ENCODE measurements at places on chromosomes 6 and 20. TPM values are rescaled to one million over a fixed set of nuclear protein-coding genes. Genes with fewer than 3 reads are reported as not detected.

Gene ANGPT4
- total RNA-seq, result not detected

Gene KCNQ2
- 19.4 TPM for total RNA-seq

Gene AHCY
- total RNA-seq, result 171 TPM

Gene CASS4
- total RNA-seq, result 0.15 TPM

Gene MOXD1
- total RNA-seq, result 0.21 TPM

Gene FAM135A
- 31.5 TPM for total RNA-seq

Gene HUS1B
- total RNA-seq, result 0.74 TPM

Gene HSPA1L
- total RNA-seq, result 2.8 TPM

Gene C2
- total RNA-seq, result 1.0 TPM

Gene SLC35D3
- total RNA-seq, result not detected

Gene THBD
- 0.26 TPM for total RNA-seq

Gene C20orf144
- total RNA-seq, result not detected

Gene MUC22
- total RNA-seq, result not detected

Gene SLC17A3
- not detected for total RNA-seq

Gene SLC22A16
- not detected for total RNA-seq

Gene FAXC
- 9.0 TPM for total RNA-seq

Gene PPIL6
- 2.2 TPM for total RNA-seq

Gene DEFB132
- total RNA-seq, result 0.10 TPM

Gene TRIM15
- total RNA-seq, result 0.13 TPM

Gene PTK6
- total RNA-seq, result 6.5 TPM

Gene RNF8
- total RNA-seq, result 21.1 TPM

Gene MYH7B
- 0.59 TPM for total RNA-seq

Gene PCMT1
- total RNA-seq, result 118 TPM

Gene PRPH2
- not detected for total RNA-seq

Gene WFDC2
- 1.6 TPM for total RNA-seq

Gene ACAT2
- total RNA-seq, result 112 TPM

Gene CAPN11
- 1.2 TPM for total RNA-seq

Gene MUCL3
- not detected for total RNA-seq

Gene WFDC12
- total RNA-seq, result not detected

Gene PGC
- 0.18 TPM for total RNA-seq

Gene GJA10
- not detected for total RNA-seq

Gene BTN1A1
- 0.10 TPM for total RNA-seq

Gene DNMT3B
- total RNA-seq, result 3.5 TPM

Gene HEY2
- not detected for total RNA-seq

Gene TGM2
- 113 TPM for total RNA-seq

Gene LPA
- 0.21 TPM for total RNA-seq

Gene CDC5L
- total RNA-seq, result 23.3 TPM

Gene NFATC2
- 10.6 TPM for total RNA-seq

Gene ERVFRD-1
- total RNA-seq, result not detected

Gene CGA
- total RNA-seq, result not detected

Gene CALHM6
- total RNA-seq, result not detected

Gene STMND1
- not detected for total RNA-seq

Data from Panc1 (cell line).